ENCODE measurements at places on chromosomes 5 and 9.

GRCh38 chr9:127595611-127596010, 16.5 kb upstream of the STXBP1 start:
- no peak for DNase-seq

DNA sequence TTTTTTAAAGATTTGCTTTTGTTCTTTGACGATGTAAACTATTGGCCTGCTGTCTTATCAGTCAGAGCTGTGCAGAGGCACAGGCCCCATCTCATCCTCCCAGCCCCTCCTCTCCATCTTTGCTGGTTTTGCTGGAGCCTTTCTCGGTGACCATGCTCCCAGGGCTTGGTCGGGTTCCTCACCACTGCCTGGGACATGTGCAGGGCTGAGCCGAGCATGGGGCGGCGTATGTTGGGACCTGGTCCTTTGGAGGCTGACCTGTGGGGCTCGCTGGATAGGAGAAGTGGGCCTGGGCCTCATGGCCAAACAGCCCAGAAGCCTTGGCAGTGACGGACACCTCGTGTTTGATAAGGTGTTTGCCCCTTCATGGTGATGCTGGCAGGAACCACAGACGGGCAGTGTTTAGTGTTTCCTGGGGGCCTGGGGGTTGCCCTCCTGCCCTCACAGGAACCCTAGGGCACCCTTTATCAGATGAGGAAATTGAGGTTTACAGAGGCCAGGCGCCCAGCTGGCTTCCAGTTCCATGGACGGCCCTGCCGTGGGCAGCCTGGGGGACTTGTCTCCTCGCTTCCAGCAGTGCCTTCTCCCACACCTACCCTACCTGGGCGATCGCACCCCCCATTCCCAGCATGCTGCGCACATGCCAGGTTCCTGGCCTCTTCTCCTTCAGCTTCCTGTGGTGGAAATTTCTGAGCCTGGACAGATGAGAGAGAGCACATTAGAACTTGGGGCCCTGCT, 27.6 kb downstream of the TRAF2 start:
- no peak for DNase-seq

- no peak for DNase-seq
Observed at GRCh38 chr5:164139423-164139822, 634.0 kb downstream of the MAT2B start.

- peak; percentile 86 for DNase-seq
Observed at GRCh38 chr5:94693043-94693822, 74.8 kb downstream of the SLF1 start.

DNA sequence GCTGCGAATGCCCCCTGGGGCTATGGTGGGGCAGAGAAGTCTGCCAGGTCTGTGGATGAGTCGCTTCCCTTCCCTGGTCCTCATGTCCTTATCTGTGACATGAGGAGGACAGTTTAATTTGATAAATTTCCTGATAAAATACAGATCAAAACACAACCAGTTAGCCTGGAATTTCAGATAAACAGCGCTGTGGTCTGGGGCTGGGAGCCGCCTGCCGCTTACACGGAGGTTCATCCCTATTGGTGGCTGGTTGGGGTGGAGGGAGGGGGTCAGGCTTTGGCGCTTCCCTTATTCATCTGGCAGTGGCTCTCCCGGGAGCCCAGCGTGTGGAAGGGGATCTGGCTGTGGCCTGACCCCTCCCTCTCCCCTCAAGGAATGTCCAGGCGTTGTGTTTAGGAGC, 17.9 kb downstream of the CRB2 start:
- no peak for DNase-seq

DNA sequence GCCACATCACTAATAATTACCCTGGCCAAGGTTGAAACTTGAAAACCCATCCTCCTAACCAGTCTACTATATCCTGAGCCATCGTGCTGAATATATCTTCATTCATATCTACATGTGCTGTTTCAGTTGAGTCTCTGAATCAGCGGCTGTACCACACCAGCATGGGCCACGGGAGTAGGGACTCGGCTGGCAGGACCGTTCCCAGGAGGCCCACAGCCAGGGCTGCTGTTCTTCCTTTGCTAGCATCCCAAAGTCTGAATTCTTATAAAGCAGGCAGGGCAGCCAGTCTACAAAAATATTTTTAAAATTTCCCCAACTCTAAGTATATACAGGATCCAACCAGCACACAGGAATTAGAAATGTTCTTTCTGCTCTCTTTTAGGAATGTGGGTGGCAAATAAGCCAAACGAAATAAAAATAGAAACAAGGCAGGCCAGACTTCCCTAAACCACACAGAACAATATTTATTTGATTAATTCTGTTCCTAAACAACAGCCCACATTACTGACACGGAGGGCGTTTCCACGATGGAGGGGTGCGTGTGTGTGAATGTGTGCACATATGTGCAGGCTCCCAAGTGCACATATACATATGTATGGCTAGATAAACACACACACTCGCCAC, 42.8 kb upstream of the EQTN start:
- no peak for DNase-seq

DNA sequence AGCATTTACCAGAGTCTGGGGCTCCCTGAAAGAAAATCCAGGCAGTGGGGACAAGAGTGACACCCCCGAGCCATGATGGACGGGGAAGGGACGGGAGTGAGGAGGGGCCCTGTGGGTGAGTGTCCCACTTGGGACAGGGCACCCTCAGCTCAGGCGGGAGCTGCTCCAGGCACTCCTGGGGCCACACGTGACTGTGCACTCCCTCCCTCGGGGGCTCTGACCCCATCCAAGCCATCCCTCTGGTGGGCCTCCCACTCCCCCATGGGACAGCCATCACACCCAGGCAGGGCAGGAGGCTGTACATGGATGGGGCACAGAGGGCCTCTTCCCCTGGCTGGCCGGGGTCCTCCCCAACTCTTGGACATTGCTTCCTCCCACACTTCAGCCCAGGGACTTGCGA, 3.0 kb upstream of the CARD9 start:
- DNase-seq, result no peak

DNA sequence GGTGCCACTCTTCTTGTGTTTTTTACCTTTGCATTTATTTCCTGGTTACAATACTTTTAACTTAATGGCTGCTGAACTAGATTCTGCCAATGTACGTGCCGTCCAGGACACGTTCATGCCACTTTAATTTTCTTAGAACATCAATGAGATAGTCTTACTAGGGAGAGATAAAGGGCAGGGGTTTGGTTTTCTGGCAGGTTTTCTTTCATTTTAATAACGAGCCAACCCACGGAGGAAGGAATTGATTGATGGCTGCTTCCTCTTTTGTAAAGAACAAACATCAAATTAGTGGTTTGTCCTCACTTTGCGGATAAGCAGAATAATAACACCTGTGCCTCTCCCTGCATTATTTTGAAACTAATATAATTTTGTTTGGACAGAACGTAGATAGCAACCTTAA, 135.7 kb downstream of the DOCK8 start:
- DNase-seq, result no peak

DNA sequence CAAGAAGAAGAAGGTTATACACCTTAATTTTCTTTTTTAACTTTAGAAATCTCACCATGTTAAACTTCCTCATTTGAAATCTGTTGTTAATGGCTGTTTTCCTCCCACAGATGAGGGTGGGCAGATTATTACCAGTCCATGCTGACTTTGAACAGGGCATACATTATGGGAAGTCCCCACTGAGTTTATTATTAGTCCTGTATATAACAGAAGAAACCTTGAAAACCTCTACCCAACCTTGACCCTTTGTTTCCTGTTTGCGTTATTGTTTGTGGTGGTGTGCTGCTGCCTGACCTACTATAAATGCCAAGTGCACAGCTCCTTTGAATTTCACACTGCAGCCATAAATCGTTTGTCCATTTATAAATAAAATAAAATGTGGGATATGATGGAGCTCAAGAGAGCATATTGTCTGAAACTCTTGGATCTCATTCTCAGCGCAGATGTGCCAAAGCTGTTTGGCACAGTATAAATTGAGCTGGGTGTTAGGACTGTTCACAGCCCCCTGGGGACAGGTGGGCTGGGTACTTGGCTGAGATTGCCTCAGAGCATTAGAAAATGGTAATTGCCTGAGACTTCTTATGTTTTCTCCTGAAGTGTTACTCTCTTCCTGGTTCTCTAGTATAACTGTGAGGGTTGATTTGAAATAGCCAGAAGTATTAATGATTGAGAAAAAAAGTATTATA, 139.6 kb downstream of the SPATA31D1 start:
- DNase-seq, result no peak

- DNase-seq, result no peak
Observed at GRCh38 chr9:92633614-92634278, 36.2 kb downstream of the IPPK start.

GRCh38 chr5:127909821-127910220, 173.7 kb upstream of the SLC12A2 start:
- no peak for DNase-seq

- no peak for DNase-seq
Observed at GRCh38 chr9:113349445-113350094, at the start of gene BSPRY. TSS of gene BSPRY (plus strand) at chr9:113349541. CDS start at chr9:113349580, 39 bp downstream.

- DNase-seq, result peak; percentile 41
Observed at GRCh38 chr9:38205279-38205678, 136.3 kb upstream of the SHB start.

- DNase-seq, result no peak
Observed at GRCh38 chr5:154002511-154003020, 36.1 kb downstream of the FAM114A2 start.

DNA sequence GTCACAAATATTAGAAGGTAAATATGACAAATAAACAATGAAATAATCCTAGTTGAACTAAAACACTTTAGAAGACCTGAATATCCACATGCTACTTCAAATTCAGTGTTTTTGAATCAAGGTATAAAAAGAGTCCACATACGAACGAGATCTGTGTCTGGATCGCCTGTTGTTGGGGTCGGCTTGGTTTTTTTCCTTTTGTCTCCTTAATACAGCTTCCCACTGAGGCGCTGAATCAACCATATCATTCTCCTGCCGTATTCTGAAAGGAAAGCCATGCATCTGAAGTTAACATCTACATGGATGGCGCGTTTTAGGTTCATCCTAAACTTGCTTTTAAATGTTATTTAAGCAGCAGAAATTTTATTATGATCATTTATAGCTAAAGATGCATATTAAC, 235.2 kb downstream of the EPB41L4A start:
- DNase-seq, result no peak

- DNase-seq, result no peak
Observed at GRCh38 chr5:176364765-176365350, 429 bp upstream of the ARL10 start.

- DNase-seq, result peak; percentile 3
Observed at GRCh38 chr5:18553269-18553668, 919.0 kb downstream of the TAF11L14 start.

DNA sequence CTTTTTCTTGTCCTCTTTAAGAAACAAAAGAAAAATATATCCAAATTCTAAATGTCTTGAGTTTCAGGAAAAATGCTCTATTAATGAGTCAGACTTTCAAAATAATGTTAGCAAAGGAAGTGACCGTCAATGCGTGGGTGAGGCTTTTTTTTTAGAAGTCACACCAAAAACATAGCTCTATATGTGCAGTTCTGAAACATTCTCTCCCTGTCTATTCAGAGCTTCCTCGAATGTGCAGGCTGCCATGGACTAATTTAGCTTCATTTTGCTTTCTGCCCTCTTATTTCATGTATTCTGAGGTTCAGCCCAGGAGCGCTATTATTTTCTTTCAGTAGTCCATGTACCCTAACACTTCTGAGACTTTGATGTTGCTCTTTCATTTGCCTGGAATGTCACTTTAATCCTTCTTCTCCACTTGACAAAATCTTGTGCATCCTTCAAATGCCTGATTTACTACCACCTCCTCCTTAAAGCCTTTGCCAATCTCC, 72.5 kb upstream of the RASA1 start:
- peak; percentile 71 for DNase-seq

DNA sequence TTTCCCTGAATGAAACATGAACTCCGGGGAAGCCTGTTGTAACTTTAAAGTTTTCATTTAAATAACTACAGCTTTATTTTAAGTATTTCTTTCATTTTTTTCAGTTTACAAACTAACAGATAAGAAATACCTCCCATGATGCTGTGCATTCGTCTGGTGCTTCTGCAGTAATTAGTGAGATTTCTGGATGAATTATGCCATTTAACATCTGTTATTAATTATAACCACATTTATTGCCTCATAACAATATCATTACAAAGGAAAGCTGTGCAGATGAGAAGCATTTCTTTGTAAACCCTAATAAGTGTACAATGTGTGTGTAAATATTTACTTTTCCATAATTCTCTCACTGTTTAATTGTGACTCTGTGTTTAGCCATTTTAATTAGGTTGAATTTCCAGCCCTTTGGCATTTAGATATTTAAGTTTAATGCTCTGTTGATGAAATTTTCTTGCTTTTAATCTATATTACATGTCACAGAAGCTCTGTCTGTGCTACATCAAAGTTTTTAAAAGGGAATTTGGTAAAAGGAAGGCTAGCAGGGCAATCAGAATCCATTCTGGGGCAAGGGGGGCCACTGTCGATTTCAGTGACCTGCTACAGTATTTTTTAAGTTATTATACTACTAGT, 418.0 kb downstream of the SPATA31D1 start:
- no peak for DNase-seq

DNA sequence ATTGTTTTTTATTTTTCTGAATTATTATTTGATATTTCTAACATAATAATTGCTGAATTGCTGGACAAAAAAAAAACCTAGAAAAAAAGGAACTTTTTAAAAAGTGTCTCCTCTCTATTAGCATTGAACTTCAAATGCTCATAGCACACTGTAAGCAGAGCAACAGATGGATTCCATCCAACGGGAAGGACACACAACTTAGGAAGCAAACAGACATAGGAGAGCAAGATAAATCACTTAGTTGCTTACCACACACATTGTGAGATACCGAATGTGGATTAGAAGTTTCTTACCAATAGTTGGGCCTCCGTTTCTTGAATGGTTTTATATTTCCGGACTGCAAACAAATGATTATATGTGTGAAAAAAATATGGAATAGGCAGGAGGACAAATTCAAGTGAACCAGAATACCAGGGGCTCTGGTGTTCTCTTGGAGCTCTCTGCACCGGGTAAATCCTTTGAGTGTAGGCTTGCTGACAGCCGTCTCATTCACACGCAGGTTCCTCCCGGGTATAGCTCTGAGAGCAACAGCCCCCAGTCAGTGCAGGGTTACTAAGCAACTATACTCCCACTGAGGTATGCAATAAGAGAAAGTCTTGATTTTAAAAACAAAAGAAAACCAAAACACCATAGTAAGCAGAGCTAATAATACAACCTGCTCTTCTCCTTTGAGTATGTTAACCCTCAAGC, 217.6 kb downstream of the TMEM167A start:
- DNase-seq, result no peak

GRCh38 chr9:4986296-4986695, 1.2 kb downstream of the JAK2 start:
- DNase-seq, result no peak

- DNase-seq, result no peak
Observed at GRCh38 chr5:155025895-155026294, 12.3 kb downstream of the KIF4B start.
